ENCODE measurements at places on chromosomes 1 and 21.

DNA sequence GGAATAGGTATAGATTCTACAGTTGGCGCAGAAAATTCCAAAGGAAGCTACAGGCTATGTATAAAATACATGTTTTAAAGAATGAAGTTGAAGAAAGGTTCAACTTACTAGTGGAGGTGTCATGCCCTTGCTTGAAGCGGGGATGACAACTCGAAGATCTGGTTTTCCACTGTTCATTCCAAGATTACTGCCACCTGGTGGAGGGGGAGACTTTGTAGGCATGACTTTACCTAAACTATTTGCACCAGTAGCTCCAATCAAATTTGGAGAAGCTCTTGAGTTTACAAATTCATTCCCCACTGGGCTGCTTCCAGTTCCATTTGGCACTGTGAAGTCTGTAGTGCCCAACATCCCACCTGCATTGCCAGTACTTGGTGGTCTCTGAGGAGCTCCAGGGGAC lies 81.7 kb downstream of the AXDND1 start:
- peak; percentile 23 for DNase-seq

GRCh38 chr1:234969011-234969441 lies 159.6 kb downstream of the TOMM20 start:
- DNase-seq, result no peak

DNA sequence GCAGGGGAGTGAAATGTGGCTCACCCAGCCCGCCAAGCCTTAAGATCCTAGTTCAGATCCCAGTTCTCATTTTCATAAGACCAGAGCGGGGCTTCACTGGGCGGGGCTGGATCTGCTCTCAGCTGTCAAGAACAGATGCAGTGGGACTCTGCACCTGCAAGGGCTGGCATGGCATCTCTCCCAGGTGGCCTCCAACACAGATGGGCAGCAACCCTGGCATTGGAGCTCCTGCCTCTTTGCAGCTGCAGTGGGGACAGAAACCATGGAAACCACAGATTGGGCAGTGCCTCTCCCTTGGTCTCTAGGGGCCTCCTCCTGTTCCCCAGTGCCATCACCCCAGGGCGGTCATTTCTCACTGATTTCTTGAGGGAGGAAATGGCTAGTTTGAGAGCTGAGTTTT lies 267.7 kb downstream of the PRDM2 start:
- no peak for DNase-seq

- peak; percentile 56 for DNase-seq
Observed at GRCh38 chr1:22143065-22144033, at the start of gene WNT4. WNT4 (minus strand) TSS chr1:22143097; CDS start chr1:22142922, 175 bp downstream.

DNA sequence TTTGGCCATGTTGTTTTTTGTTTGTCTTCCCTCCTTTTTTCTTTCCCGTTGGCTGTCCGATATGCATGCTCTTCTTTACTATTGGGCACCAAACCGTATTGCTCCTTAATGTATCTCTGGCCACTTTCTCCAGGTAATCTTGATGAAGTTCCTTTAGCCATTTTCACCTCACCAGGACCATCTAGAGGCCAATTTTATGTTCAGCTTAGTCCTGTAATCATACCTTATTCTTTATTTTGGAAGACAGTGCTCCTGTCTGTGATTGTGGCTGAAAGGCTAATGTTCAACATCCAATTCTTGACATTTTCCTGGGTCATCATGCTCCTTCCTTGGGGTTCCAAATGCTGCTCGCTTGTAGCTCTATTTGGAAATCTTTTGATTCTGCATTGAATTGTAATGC lies 169.5 kb downstream of the S1PR1 start:
- DNase-seq, result no peak

DNA sequence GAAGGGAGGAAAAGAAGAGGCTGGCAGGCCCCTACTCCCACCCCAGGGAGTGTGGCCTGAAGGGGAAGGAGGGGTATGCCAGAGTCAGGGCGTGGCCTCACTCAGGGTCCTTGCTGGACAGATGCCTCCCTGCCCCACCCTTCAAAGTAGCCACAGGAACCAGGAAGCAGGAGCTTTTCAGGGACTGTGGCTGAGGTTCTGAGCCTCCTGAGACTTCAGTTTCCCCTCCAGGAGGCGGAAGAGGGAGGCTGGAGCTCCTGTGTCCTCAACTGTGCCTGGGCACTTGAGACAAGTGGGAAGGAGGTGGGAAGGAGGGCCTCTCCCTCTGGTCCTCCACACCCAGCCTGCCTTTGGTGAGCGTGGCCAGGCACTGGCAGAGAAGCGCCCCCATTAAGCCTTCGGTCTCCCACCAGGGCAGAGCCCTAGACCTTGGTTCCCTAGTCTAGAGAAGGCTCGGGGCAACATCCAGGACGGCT lies 5.3 kb downstream of the CELSR2 start:
- DNase-seq, result no peak

- no peak for DNase-seq
Observed at GRCh38 chr1:232207073-232207866, 422.7 kb downstream of the SIPA1L2 start.

GRCh38 chr21:35905096-35905962 lies 155.0 kb downstream of the SETD4 start:
- DNase-seq, result no peak

All from HuH-7 (cell line).